Heart left ventricle (tissue), 16 donors: ENCODE measurements at places on chromosomes 7 and 10. TPM values are rescaled to one million over a fixed set of nuclear protein-coding genes. Genes with fewer than 3 reads are reported as not detected.

Gene RAB19
- total RNA-seq = not detected

Gene MKI67
- total RNA-seq = 0.50 TPM

Gene FHIP2A
- 18.1 TPM for total RNA-seq

GRCh38 chr10:99459217-99459616 lies 28.8 kb upstream of the GOT1 start:
- no peak overlapping the region for H3K4me3 ChIP-seq
- H3K27ac ChIP-seq = no peak overlapping the region
- no peaks in the 10 kb centered on the region for H3K4me1 ChIP-seq

DNA sequence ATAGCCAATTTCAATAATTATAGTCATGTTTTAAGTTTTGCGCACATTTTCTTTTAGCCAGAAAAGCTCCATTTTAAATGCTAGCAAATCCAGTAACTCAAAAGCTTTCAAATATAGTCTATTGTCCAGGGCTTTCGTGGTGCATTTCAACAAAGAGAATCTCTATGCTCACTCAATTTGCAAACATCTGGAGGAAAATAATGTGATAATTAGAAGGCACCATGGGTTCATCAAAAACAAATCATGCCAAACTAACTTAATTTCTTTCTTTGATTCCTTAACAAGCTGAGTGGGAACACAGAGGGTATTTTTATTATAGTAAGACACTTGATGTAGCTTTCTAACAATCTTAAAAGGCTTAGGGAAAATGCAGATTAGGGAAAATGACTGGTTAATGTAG lies 179.8 kb downstream of the NXPH1 start:
- H3K27ac ChIP-seq = no peak overlapping the region
- H3K4me1 ChIP-seq = no peaks in the 10 kb centered on the region
- H3K27me3 ChIP-seq = no peaks in the 10 kb centered on the region
- H3K36me3 ChIP-seq = no peaks in the 10 kb centered on the region

- DNase-seq = no peak
- no peak overlapping the region for H3K4me3 ChIP-seq
- no peak overlapping the region for H3K27ac ChIP-seq
- no peaks in the 10 kb centered on the region for H3K4me1 ChIP-seq
- H3K27me3 ChIP-seq = no peaks in the 10 kb centered on the region
- peaks cover 3% of the 10 kb centered on the region for H3K36me3 ChIP-seq
Measured at GRCh38 chr7:99707096-99707495, 27.3 kb upstream of the CYP3A5 start.

DNA sequence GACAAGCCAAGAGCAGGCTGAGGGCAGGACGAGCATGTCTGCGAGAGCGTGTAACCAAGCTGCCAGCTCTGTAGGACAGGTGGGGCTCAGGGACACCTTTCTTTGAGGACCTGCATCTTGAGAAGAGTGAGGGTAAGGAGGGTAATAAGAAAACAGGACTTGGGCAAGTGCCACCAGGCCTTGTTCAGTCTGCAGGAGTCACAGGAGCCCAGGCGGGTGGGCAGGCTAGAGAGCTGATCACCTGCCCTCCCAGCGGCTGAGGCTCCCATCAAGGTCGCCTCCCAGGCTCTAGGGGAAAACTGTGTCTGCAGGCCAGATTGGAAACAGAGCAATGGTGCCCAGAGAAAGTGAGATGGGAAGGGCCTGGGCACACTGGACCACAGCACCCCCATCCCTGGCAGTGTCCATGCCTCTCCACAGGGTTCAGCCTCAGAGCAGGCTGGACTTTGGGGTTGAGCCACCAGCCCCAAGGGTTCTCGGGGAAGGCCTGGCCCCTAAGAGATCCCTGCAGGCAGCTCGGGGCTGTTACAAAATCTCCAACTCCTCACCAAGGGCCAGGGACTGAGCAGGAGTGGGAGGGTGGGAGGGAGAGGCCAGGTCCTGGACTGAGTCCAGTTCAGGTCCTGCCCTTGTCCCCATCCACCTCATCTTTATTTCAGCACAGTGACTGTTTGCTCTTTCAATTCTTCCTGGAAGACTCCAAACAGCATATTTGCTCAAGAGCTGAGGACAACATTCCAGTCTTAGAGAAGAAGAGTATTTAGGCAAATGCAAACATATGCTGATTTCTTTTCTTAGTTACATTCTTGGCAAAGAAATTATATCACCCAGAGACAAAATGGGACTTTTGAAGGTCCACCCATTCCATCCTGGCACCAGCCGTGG lies 161.9 kb downstream of the GRID1 start:
- H3K27ac ChIP-seq = no peak overlapping the region
- no peak overlapping the region for H3K4me3 ChIP-seq
- no peaks in the 10 kb centered on the region for H3K36me3 ChIP-seq
- H3K27me3 ChIP-seq = no peaks in the 10 kb centered on the region

GRCh38 chr7:148672041-148672440 lies 26.7 kb upstream of the CUL1 start:
- no peaks in the 10 kb centered on the region for H3K27me3 ChIP-seq
- no peak overlapping the region for H3K4me3 ChIP-seq
- no peak overlapping the region for H3K27ac ChIP-seq
- no peak for DNase-seq

GRCh38 chr10:66671562-66671961 lies 254.3 kb upstream of the LRRTM3 start:
- H3K27me3 ChIP-seq = no peaks in the 10 kb centered on the region
- no peak overlapping the region for H3K4me3 ChIP-seq
- no peaks in the 10 kb centered on the region for H3K4me1 ChIP-seq
- H3K27ac ChIP-seq = no peak overlapping the region
- no peak for DNase-seq
- H3K36me3 ChIP-seq = no peaks in the 10 kb centered on the region

GRCh38 chr7:33692956-33693355 lies 212.4 kb upstream of the BMPER start:
- no peaks in the 10 kb centered on the region for H3K4me1 ChIP-seq
- no peak overlapping the region for H3K27ac ChIP-seq
- no peaks in the 10 kb centered on the region for H3K36me3 ChIP-seq
- H3K27me3 ChIP-seq = no peaks in the 10 kb centered on the region

DNA sequence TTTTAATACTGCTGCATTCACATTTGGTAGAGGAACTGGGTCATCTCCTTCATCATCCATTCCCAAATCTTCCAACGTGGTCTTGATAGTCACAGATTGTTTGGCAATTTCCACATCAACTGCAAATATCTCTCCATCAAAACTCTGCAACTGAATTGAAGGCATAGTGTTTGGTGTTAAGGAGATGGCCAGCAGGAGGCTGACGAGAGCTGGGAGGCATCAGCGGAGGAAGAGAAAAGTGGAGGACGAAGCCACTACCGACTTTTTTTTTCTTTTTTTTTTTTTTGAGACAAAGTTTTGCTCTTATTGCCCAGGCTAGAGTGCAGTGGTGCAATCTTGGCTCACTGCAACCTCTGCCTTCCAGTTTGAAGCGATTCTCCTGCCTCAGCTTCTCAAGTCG lies 205.0 kb upstream of the KCTD7 start:
- no peaks in the 10 kb centered on the region for H3K27me3 ChIP-seq
- no peak overlapping the region for H3K27ac ChIP-seq
- H3K36me3 ChIP-seq = peaks cover 11% of the 10 kb centered on the region
- DNase-seq = no peak
- no peak overlapping the region for H3K4me3 ChIP-seq
- H3K4me1 ChIP-seq = no peaks in the 10 kb centered on the region

DNA sequence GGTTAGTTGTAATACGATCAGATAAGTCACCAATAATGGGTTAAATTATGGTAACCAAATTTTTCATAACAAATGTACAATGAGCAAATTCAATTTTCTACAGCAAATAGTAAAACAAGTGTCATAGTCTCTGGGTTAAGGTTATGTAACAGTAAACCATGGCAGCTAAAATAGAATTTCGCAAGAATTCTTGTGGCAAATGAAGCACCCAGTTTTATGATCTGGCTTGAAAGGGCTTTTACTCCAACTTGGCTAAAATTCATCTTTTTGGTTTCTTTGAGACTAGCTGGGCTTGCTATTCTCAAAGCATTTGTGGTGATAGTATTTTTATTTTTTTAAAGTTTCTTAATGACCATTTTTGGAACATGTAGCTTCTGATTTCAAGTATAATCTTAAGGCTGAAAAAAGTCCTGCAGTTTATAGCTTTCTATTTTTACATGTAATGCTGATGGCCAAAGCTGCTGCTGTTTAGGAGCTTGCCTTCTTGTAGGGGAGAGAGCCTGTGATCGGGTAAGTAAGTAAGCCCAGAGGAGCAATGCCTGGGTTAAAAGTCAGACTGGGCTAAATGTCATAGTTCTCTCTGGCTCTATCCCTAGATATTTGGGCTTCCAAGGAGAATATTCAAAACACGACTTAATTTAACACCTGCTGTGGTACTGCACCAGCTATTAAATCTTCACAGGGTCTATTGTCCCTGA lies 55.5 kb upstream of the SYPL1 start:
- no peaks in the 10 kb centered on the region for H3K36me3 ChIP-seq
- H3K27ac ChIP-seq = no peak overlapping the region
- no peaks in the 10 kb centered on the region for H3K27me3 ChIP-seq
- no peak for DNase-seq

GRCh38 chr7:122550545-122550944 lies 148.4 kb downstream of the RNF133 start:
- no peaks in the 10 kb centered on the region for H3K27me3 ChIP-seq
- no peak overlapping the region for H3K4me3 ChIP-seq
- DNase-seq = no peak
- no peaks in the 10 kb centered on the region for H3K4me1 ChIP-seq

GRCh38 chr7:12929476-12930140 lies 242.2 kb downstream of the ARL4A start:
- H3K4me3 ChIP-seq = no peak overlapping the region
- H3K4me1 ChIP-seq = peaks cover 5% of the 10 kb centered on the region
- no peaks in the 10 kb centered on the region for H3K36me3 ChIP-seq
- no peaks in the 10 kb centered on the region for H3K27me3 ChIP-seq
- DNase-seq = no peak
